ENCODE measurements at places on chromosomes 3 and 15.

DNA sequence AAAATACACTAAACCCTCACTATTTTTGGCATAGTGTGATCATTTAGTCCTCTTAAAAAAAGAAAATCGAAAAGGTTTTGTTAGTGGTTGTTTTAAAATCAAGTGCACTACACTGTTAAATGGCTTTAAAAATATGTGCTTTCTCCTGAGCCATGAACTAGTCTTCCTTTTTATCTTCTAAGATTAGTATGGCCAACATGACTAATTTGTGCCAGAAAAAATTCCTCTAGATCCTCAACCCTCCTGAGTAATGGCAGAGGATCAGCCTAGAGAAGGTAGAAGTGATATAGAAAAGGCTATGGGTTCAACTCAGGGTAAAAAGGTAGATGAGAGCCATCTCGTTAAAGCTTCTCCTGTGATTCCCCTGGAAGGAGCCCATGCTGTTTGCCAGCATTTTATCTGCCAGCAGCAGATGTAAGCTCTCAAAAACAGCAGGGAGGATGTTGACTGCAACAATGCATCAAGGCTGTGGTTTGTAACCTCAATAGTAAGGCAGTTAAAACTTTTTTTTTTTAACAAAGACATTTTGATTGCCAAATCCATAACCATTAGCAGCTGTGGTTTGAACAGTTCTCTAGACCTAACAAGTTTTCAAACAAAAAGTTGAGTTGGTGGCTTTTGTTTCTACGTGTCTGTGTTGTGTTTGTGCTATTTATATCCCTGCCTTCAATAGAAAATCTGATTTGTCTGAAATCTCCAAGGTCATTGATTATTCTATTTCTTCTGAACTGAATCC, 30.2 kb upstream of the ZNF609 start:
- peak; percentile 3 for DNase-seq

DNA sequence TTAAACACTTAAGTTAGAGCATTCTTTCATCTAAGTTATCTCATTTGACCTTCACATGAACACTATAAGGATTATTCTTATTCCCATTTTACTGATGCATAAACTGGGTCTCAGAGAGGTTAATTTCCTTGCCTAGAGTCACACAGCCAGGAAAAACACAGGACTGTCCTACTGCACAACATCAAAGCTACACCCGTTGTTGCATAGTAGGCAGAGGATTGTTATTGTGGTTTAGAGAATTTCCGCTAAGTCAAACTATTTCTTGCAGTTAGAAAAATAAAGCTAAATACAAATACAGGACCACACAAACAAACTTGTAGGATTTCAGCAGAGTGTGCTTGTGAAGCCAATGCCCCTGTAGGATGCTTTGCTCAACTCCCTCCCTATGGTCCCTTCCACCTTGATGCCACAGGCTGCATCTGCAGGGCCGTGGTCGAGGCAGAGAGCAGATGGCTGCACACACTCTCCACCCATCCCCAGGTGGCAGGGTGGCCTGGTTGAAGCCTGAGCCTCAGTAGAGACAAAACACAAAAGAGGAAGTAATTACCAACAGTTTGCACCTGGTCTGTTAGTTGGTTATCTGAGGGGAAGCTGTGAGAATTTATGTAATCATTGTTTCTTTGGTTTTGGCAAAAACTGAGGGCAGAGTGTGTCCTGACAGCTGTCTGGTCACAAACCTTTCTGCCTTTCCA, 41.1 kb upstream of the SKOR1 start:
- DNase-seq, result no peak

- no peak for DNase-seq
These were observed 2.9 kb downstream of the ITPR1 start for GRCh38 chr3:4496087-4496452.

- no peak for DNase-seq
These were observed 92.2 kb downstream of the KLHL25 start for GRCh38 chr15:85702321-85703101.

- DNase-seq, result no peak
These were observed 19.6 kb upstream of the BDH1 start for GRCh38 chr3:197575362-197575761.

DNA sequence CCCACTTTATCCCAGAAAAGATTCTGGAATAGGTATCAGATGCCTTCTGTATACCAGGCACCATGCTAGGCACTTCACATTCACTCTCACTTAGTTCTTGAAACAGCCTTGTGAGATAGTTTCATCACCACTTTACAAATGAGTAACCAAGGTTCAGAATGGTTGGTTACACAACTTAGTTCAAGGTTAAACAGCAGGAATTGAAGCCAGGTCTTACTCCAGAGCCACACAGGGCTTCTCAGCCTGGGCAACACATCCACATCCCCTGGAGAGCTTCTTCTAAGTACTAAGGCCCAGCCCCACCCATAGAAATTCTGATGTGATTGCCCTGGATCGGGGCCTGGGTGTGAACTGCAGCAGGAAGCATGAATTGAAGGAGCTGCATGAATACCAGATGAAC, 18.6 kb downstream of the WHAMM start:
- no peak for DNase-seq

Measured in stimulated activated CD8-positive, alpha-beta memory T cell treated with anti-CD3 and anti-CD28 coated beads, Interleukin-4, amount 100 ng/mL, for 4 hours (primary cell).